ENCODE measurements at places on chromosomes 7 and 10. TPM values are rescaled to one million over a fixed set of nuclear protein-coding genes. Genes with fewer than 3 reads are reported as not detected.

The CYP2C19 gene
- 0.28 TPM for total RNA-seq

The GNGT1 gene
- not detected for total RNA-seq

The NEBL gene
- 13.9 TPM for total RNA-seq

The MASTL gene
- 1.7 TPM for total RNA-seq

The FAS gene
- 6.1 TPM for total RNA-seq

The ARHGAP22 gene
- 2.7 TPM for total RNA-seq

The PNLIP gene
- 10,599 TPM for total RNA-seq

The CTAGE4 gene
- total RNA-seq, result 0.69 TPM

- no peak for DNase-seq
These were observed 86.8 kb downstream of the SORBS1 start for GRCh38 chr10:95474228-95475002.

DNA sequence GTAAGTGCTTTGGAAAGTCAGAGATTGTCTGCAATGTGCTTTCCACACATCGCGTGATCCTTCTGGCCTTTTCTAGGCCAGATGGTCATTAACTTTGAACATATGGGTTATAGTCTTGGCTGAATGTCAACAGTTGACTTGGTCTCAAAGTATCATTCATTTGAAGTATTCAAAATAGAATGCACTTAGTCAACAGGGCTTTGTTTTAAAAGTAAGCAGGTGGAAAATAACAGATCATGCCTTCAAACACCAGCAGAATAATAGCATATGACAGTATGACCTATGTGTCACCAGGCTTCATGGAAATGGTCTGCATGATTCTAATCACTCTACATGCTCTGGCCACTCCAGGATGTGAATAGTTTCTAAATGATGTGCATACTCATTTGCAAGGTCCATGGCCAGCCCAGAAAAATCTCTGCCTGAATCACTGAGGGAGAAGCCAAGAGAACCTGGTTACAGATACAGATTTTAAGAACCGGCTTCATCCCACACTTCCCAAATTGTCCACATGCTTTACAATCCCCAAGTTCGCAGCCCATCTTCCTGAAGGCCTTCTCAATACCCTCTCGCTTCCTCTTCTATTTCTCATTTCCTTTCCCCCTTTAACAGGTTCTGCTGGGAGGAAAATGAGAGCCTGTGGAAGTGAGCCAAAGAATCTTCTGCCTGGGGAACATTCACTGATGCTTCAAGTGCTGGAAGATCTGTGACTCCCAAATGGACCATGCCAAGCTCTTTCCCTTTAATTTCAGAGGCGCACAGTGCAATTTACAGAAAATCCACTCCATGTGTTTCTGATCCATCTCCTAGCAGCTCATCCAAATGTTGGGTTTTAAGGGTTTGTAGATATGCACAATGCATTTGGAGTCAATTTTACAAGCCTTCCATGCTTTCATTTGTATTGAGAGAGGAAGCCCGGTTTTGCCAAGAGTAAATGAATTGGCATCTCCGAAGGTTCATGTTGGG, 122.8 kb upstream of the GDF10 start:
- no peak for DNase-seq

- DNase-seq, result no peak
These were observed 81.4 kb downstream of the HECW1 start for GRCh38 chr7:43193893-43194292.

GRCh38 chr10:117257721-117258120, 16.8 kb downstream of the SLC18A2 start:
- DNase-seq, result no peak

DNA sequence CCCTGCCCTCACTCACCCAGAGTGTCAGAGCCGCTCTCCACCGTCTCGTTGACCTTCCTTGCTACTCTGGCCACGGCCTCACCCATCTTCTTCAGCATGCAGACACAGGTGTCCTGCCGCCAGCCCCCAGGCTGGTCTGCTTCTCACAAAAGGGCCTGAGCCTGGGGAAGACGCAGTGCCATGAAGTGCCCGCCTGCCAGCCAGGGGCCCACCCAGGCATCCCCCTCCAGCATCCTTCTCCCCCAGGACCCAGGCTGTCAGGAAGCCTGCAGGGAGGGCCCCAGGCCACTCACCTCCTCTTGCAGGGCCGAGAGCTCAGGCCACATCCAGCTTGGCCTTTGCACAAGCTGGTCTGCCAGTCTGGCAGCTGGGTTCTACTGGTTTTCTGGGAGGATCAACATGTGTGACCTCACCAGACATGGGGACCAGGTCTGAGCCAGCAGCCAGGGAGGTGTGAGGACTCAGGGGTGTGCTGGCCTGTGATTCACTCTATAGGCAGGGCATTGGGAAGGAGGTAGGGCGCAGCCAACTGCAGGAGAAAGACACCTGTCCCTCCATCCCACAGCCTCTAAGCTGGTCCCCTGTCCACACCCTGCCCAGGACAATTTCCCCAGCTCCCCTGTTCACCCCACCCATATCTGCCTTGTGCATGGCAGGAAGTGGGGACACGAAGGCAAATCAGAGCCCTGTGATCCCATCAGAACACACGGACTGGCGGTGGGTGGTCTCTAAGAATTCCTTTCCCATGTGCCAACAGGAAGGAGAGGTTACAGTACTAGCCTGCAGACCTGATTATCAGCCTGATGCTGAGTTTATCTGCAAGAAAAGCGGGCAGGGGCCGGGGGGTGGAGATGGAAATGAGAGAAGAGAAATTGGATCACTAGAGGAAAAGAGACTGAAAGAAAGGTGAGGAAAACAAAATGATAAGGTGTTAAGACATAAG, 5.7 kb downstream of the LRRC20 start:
- DNase-seq, result no peak

GRCh38 chr10:58806323-58806722, 293.7 kb downstream of the BICC1 start:
- no peak for DNase-seq

DNA sequence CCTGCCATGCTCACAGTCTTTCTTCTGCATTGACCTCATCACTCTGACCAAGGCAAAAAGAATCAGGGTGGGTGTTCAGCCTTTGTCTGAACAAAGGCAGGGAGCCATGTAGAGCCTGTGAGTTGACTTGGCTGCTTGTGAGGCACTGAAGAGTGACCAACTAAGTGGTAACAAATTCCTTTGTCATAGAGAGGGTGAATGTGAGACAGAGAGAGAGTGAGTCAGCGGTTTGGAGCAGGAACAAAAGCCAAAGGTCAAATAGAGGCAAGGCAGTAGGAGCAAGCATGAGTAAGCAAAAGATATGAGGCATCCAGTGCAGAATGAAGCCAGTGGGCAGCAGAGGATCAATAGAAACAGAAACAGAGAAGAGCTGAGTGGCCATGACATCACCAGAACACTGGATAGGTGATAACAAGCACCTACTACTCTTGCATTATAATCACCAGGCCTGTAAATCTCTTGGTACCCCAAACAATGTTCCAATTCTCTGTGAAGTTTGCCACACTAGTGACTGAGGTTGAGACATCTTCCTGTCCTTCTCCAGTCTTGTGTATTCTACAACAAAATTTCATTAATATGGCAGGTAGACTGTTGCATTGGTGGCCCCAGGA, 116.2 kb upstream of the LAMB4 start:
- peak; percentile 24 for DNase-seq

- no peak for DNase-seq
These were observed 15.6 kb upstream of the ADO start for GRCh38 chr10:62788861-62789467.

DNA sequence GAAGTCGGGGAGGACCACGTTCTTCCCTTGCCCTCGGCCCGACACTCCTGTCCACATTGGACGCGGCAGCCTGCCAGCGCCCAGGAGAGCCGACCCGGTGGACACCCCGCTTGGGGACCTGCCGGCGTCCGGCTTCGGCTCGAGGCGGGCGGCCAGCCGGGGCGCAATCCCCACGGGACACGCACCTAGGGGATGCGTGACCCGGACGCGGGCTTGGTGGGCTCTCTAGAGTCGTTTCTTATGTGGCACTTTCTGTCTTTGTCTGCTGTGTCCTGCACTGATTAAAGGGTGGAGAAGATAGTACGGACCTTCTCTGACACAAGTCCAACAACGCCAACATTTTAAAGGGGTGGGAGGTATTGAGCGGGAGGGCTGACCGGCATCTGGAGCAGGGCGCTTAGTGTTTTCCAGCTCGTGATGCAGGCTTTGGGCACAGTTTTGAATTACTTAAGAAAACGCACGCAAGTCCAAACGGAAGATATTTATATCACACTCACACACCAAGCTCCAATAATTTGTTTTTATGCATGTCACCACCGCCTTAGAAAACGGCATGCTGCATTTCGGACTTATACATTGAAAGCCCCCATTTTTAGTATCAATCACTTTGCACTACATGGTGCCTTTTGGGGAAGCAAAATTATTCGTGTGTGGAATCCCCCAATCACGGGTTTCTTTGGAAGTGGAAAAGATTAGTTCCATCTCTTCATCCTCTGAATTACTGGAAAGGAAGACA, 3.9 kb upstream of the SPAG6 start:
- DNase-seq, result peak; percentile 75

GRCh38 chr7:1598286-1598685, 28.5 kb upstream of the PSMG3 start:
- no peak for DNase-seq

- peak; percentile 41 for DNase-seq
These were observed 57.8 kb downstream of the ZRANB1 start for GRCh38 chr10:124999433-125000365.

DNA sequence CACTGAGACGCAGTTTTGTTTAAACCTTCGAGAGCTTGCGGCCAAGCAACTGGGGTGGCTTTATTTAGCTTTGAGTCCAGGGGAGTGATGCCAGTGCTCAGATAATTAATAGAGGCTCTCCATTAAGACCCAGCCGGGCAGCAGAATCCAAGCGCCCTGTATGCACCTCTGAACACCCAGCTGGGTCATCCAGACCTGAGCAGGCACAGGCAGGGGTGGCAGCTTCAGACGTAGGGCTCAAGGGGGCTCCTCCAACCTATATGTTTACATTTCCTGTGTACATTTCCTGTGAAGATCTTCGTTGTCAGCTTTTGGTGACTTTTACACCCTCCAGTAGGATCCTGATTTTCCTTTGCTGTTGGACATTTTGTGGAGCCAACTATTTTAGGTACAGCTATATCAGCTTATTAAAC, 719.5 kb downstream of the LRMDA start:
- no peak for DNase-seq

DNA sequence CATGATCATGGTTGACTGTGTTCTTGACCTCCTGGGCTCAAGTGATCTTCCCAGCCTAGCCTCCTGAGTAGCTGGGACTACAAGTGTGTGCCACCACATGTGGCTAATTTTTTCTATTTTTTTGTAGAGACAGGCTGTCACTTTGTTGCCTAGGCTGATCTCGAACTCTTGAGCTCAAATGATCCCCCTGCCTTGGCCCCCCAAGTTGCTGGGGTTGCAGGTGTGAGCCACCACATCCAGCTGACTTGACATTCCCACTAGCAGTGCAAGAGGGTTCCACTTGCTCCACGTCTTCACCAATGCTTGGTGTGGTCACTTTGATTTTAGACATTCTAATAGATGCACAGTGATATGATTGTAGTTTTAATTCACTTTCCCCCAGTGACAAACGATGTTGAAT, 25.1 kb downstream of the CYP26A1 start:
- DNase-seq, result no peak

- DNase-seq, result no peak
These were observed 118.1 kb upstream of the ADCY1 start for GRCh38 chr7:45456105-45456504.

GRCh38 chr10:117899181-117899683, 147.5 kb downstream of the RAB11FIP2 start:
- DNase-seq, result no peak

GRCh38 chr10:91598211-91598977, 34.5 kb downstream of the PPP1R3C start:
- DNase-seq, result no peak

GRCh38 chr10:59993931-59994330, 87.6 kb upstream of the CCDC6 start:
- no peak for DNase-seq

- DNase-seq, result no peak
These were observed 14.9 kb downstream of the DYDC2 start for GRCh38 chr10:80371467-80371866.

- DNase-seq, result no peak
These were observed 600.9 kb upstream of the MKI67 start for GRCh38 chr10:128727114-128727513.

GRCh38 chr7:70416347-70416985, 715.5 kb upstream of the GALNT17 start:
- DNase-seq, result no peak

GRCh38 chr10:96651998-96652431, 65.2 kb upstream of the TM9SF3 start:
- no peak for DNase-seq

GRCh38 chr7:66281678-66282590, 76.8 kb downstream of the TPST1 start:
- DNase-seq, result no peak

Data from pancreas (tissue), 10 donors.